ENCODE measurements at places on chromosomes 12 and 14.

GRCh38 chr14:42469637-42470426, 863.2 kb downstream of the LRFN5 start:
- no peak for DNase-seq

GRCh38 chr14:49769171-49769570, 1.2 kb downstream of the KLHDC2 start:
- no peak for DNase-seq

DNA sequence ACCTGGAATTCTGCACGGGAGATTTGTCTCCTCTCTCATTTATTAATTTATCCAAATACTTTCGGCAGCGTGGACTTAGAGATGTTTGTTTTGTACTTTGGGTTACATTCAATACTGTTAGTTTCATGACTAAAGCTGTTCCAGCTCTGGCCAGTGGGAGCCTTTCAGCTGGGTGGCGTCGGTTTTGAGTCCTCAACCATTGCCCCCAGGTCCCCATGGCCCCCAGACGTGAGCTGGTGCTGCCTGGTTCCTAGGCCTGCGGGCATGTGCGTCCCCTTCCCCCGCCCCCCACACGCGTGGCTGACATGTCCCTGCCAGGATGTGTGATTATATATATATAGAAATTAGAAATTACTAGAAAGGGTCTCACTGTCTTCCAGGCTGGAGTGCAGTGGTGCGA, 48.2 kb downstream of the KIF26A start:
- no peak for DNase-seq

- no peak for DNase-seq
These were observed 4.7 kb upstream of the DIO2 start for GRCh38 chr14:80215756-80216581.

DNA sequence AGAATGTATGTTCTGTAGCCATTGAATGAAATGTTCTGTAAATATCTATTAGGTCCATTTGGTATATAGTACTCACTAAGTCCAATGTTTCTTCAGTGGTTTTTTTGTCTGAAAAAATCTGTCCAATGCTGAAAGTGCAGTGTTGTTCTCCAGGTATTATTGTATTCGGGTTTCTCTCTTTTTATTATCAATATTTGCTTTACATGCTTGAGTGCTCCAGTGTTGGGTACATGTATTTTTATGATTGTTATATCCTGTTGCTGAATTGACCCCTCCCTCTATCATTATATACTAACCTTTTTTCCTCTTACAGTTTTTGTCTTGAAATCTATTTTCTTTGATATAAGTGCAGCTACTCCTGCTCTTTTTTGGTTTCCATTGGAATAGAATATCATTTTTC, 382.2 kb downstream of the CCER1 start:
- DNase-seq = no peak

DNA sequence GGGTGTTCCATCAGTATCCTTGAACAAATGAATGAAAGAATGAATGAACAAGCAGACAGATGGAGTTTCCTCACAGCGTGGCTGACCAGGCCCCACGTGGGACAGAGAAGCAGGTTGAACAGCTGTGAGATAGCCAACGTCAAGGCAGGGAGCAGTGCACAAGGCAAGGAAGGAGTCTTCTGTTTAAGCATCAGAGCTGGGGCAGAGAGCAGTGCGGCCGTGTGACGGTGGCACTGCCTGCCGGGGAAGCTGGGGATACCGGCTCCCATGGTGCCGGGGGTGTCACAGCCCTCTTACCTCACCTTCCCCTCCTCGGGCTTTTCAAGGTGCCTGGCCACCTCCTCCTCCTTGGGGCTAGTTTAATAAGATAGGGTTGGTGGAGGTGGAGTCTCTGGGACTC, 73.2 kb upstream of the GPATCH2L start:
- no peak for DNase-seq

DNA sequence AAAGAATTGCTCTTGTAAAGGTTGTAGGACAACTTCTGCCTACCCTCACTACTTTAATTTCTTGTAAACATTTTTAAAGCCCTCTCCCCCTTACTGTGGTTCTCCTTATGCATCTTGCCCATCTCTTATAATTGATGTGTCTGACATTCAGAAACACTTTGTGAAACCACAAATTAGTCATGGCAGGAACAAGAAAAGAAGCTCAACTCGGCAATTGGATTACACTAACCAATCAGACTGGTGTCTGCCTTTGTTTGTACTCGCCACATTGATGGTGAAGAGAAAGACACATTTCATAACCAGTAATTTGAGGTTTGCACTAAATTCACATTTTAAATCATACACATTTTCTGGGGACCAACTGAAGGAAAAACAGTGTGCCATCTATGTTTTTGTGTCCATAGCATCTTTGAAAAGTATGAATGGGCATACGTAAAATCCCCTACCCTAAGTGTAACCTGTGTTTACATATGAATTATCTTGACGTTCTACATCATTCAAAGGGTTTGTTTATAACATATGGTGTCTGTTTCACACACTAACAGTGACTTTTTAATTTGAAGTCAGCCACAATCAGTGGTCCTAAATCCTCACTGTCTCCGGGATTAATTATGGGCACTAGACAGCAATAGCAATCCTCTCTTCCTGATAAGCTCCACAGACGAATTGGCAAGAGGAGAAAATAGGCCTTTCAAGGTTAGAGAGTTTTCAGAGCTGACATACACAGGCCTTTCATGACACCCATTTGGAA, 49.9 kb downstream of the OTX2 start:
- DNase-seq = no peak

GRCh38 chr12:117228239-117228638, 38.0 kb upstream of the FBXO21 start:
- DNase-seq = no peak

- no peak for DNase-seq
These were observed 670.6 kb downstream of the SLC16A7 start for GRCh38 chr12:60266381-60266852.

DNA sequence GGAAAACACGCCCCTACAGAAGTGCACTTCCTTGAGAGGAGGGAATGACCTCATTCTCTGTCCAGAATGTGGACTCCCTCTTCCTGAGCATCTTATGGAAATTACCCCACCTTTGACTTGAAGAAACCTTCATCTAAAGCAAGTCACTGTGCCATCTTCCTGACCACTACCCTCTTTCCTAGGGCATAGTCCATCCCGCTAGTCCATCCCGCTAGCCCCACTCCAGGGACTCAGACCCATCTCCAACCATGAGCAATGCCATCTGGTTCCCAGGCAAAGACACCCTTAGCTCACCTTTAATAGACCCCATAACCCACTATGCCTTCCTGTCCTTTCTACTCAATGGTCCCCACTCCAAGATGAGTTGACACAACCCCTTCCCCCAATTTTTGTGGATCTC, 5.0 kb upstream of the INHBE start:
- DNase-seq = no peak

DNA sequence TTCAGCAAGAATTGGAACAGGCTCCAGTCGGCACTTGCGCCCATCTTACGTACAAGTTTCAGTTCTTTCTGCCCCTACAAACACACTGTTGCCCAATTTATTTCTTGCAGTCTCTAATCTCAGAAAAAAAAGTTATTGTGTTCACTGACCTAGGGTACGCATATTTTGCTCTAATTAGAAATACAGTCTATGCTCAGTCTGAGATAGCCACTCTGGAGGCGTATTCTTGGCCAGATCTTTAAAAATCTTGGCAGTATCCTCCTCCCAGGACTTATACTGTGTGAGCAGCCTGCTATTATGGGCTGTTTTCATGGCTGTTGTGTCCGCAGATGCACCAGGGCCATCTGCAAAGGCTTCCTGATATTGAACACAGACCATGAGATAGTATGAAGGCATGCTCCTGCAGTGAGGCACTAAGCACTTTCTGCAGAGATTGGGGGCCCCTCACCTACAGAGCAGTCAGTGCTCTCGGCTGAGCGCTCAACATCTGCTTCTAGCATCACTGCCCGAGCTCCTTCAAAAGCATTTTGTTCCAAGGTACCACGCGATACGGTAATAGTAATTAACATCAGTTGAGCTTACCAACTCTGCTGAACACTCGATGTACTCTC, 57.9 kb downstream of the PPM1H start:
- no peak for DNase-seq

- DNase-seq = no peak
These were observed 196.2 kb downstream of the SLC38A4 start for GRCh38 chr12:46629331-46630229.

DNA sequence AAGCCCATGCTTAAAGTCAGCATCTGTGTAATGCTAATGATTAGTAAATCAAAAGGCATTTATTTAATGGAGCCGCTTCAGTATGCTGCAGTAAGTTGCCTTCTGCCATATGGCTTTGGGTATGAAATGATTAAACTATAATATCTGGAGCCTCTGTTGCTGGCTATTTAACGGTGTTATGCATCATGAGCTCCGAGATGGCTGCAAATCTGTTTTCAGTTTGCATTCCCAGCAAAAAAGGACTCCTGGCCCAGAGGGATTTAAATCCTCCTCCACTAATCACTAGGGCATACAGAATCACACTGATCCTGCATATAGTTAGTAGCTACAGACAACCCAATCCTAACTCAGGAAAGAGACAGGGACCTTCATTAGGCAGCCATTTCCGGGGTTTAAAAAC, 171.5 kb upstream of the EEA1 start:
- no peak for DNase-seq

DNA sequence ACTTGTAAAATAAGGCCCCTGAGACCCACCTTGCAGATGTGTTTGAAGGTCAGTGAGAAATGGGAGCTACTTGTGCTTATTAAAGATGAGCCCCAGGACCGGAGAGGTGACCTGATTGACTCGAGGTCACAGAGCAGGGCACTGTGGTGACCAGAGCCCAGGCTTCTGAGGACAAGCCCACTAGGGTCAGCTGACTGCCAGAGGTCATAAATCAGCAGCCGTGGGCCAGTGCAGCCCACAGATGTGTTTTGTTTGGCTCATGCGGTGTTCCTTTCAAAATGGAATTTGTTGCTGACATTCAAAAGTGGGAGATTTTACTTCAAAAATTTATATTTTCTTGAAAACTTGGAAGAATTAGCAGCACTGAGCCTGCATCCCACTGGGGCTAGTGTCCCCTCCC, 24.5 kb downstream of the JDP2 start:
- DNase-seq = no peak

- no peak for DNase-seq
These were observed 91.6 kb upstream of the SYT10 start for GRCh38 chr12:33531261-33531660.

- DNase-seq = no peak
These were observed 9.0 kb upstream of the NOVA1 start for GRCh38 chr14:26606729-26607312.

DNA sequence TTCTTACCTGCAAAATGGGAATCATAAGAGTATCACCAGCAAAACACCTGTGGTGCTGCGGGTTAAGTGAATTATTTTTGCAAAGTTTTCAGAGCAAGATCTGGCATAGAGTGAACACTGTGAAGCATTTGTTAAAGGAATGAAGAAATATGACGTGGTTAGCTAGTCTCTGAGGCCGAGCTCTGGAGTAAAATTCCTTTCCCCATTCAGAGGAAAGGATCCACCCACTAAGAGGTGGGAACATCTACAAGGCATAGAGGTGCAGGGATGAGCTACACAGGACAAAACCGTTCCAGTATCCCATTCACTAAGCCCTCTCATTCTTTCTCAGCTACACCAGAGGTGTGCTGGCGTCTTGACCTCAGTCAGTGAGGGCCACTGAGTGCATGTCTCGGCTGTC, 48.5 kb downstream of the JAG2 start:
- no peak for DNase-seq

- no peak for DNase-seq
These were observed 22.1 kb downstream of the PRKCH start for GRCh38 chr14:61343471-61343870.

DNA sequence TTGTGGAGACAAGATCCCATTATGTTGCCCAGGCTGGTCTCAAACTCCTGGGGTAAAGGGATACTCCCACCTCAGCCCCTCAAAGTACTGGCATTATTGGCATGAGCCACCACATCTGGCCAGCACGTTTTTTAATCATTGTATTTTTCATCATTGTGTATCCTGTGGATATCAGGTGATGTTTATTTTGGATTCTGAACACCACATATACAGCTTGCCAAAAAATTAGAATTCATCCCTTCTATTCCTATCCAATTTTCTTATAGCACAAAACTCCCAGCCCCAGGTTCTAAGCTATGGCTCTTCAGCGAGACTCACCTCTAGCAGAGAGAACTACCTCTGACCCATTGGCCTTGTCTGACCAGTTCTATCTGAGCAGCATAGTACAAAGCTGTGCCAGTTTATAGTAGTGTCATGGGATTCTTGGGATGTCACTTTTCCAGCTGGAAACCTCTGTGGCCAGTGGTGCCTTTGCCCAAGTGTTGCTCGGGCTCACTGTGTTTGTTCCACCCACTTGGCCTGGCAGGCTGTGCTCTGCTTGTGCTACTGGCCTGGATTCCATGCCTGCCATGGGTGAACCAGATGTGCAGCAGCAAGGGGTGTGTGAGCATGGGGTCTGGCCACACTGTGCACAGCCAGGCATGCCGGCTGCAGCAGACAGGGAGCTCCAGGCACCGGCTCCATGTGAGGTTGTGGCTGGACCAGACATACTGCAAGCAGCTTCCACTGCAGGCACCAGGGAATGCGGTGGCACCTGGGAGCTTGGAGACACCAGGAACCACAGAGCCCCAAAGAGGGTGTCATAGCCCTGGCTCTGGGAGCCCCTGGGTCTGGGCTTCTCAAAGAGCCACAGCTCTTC, 37.2 kb downstream of the TIMELESS start:
- DNase-seq = no peak

DNA sequence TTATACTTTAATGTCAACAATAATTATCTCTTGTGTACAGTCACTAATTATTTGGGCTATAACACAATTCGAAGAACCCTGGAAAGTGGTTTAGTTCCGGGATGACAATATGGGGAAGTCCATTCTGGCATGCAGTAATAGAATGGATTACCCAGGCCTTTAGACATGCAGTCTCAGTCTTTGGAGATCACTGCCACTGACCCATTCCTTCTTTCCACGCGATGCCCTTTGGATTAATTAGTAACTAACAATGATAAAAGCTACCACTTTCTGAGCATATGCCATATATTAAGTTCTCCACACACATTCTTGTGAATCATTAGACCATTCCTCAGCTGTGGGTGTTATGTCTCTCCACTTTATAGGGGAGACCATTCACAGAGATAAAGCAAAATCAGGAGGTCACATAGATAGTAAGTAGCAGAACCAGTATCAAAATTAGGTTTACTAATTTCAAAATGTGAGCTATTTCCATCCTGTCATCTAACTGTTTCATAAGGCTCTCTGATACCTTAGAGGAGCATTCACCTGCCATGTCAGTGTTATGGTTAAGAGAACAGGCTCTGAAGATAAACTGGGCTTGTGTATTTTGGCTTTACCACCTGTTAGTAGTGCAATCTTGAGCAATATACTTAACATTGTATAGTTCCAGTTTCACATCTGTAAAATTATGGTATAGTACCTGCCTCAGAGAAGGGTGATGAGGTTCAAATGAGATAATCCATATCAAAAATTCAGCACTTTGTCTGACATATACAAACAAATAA, 27.2 kb upstream of the KCNJ8 start:
- DNase-seq = no peak

- DNase-seq = no peak
These were observed 17.3 kb upstream of the RFLNA start for GRCh38 chr12:124277394-124278241.

GRCh38 chr14:23601845-23602180, 23.2 kb upstream of the JPH4 start:
- DNase-seq = no peak
